ENCODE measurements at places on chromosomes 6 and 20.

DNA sequence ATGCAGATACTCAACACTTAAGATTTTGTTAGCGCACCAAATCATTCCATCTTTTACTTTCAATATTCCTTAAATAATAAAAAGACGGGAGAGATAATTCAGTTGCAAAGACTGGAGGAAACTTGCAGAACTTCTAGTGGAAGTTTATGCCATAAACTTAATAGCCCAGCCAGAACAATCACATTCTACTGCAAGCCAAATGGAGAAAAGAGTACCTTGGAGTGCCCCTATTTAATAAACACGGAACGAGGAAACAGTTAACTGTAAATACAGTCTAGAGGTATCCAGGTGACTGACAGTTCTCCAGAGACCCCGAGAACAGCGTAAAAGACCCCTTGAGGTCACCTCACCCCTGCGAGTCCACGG is 635 bp downstream of the SLC35B3 start:
- no peak for DNase-seq

- DNase-seq = peak; percentile 73
These were observed 497 bp downstream of the ACSS1 start for GRCh38 chr20:25057234-25058050.

GRCh38 chr6:155378724-155379123 is 64.4 kb upstream of the TFB1M start:
- no peak for DNase-seq

DNA sequence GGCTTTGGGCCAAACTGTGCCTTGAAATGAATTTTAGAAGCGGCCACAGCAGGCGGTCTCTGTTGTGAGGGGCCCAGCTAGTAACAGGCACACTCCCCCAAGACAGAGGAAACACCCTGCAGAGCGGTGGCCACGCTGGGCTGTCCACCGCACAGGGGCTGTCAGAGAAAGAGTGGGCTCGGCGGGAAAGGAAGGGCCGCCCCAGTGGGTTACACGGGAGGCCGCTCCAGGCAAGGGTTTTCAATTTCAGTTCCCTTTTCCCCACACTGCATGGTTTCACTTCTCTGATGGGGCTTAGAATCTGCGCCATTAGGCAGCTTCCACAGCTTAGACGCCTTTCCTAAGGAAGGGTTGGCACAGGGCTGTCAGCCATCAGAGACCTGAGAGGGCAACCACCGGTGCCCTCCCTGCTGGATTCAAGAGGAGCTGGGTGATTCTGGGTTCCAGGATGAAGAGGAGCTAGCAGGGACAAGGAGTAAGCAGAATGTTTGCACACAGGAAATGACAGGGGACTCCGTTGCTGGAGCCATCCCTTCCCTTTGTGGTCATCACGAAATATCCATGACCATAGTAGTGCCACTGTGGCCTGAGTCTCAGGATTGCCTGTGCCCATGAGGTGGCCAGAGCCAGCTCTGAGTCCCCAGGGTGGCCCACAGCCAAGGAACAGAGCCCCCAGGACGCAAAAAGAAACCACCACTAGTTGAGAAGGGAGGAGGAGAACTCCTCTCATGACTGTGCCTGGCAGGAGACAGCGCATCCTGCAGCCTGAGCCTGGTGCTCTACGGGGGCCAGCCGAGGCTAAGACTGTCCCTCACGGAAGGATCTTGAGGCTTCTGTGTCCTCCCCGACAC is 282.7 kb downstream of the NRN1 start:
- no peak for DNase-seq

- DNase-seq = no peak
These were observed 86.1 kb downstream of the LINC00237 start for GRCh38 chr20:21019814-21020658.

GRCh38 chr6:160104821-160105517 is 16.6 kb upstream of the SLC22A1 start:
- DNase-seq = no peak

- no peak for DNase-seq
These were observed 46.7 kb downstream of the RALY start for GRCh38 chr20:34040300-34040995.

- DNase-seq = no peak
These were observed 88.1 kb downstream of the PPP1R14C start for GRCh38 chr6:150230832-150231524.

GRCh38 chr20:33828326-33828844 is 17.2 kb downstream of the CHMP4B start:
- DNase-seq = no peak
